Inflammatory macrophage (primary cell): ENCODE measurements at places on chromosomes 11 and 22.

- DNase-seq = peak; percentile 76
These were observed 35.1 kb downstream of the EP300 start for GRCh38 chr22:41127451-41127850.

DNA sequence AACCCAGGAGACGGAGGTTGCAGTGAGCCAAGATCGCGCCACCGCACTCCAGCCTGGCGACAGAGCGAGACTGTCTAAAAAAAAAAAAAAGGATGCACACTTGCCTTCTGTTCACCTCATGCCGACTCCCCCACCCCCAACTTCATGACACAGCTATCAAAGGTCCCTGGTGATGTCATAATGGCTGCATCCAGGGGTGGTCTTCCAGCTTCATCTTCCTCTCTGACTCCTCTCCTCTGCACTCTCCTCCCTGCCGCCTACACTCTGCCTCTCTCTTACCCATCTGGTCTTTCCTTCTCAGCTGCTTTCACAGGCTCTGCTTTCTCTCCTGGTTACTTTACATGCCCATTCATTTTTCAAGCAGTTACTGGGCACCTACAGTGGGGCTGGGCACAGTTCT lies 16.4 kb upstream of the KDM2A start:
- no peak for DNase-seq

DNA sequence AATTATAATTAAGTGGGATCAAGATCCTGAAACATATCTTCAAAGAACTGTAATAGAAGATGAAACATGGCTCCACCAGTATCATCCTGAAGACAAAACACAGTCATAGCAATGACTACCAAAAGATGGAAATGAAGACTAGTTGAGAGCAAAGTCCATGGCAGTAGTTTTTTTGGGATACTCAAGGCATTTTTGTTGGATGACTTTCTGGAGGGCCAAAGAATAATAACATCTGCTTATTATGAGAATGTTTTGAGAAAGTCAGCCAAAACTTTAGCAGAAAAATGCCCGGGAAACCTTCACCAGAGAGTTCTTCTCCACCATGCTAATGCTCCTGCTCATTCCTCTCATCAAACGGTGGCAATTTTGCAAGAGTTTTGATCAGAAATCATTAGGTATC lies 809.4 kb upstream of the RAG2 start:
- no peak for DNase-seq

- DNase-seq = no peak
These were observed 18.1 kb downstream of the FAM168A start for GRCh38 chr11:73579641-73580434.

GRCh38 chr11:130651066-130651855 lies 202.8 kb downstream of the ADAMTS15 start:
- DNase-seq = no peak

DNA sequence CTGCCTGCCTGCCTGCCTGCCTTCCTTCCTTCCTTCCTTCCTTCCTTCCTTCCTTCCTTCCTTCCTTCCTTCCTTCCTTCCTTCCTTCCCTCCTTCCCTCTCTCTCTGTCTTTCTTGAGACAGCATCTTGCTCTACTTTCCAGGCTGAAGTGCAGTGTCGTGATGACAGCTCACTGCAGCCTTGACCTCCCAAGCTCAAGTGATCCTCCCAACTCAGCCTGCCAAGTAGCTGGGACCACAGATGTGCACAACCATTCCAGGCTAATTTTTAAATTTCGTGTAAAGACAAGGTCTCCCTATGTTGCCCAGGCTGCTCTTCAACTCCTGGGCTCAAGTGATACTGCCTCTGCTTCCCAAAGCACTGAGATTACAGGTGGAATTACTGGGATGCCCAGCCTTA lies 328.2 kb upstream of the SORL1-AS1 start:
- no peak for DNase-seq

DNA sequence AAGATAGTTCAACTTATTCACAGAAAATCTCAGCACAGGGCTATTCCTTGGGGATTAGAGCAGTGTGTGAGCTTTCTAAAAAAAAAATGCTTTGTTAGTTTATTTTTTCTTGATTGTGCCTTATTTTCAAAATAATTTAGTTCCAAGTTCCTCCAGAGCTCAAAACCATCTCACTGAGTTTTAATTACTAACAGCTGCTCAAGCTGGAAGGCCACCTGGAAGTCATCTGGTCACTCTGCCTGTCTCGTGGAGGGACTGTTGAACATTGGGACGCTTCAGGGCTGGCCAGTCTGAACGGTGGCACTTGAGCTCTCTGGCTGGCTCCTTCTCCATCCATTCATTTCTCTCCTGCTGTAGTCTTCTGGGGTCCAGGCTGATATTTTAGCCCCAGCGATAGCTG lies 4.0 kb downstream of the OR51E1 start:
- DNase-seq = no peak

DNA sequence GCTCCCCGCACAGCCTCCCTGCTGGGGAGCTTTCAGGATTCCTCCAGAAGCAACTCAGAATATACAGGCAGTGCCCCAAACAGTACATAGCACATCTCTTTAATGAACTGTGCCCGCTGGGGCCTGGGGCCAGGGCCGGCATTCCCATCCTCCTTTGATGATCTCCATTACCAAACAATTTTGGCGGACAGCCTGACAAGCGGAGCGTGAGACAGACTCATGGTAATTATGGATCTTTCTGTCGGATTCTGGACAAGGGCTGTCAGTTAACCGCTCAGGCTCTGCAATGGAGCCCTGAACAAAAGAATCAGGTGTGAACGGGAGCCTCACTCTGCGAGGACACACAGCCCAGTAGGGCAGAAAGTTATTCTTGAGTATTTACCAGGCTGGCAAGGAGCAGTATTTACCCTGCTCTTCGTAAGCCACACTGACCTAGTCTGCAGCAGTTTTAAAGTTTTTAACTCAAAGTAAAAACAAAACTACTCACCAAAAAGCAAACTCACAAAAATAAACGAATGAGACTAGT lies 174.0 kb downstream of the TBC1D22A start:
- no peak for DNase-seq

- no peak for DNase-seq
These were observed 409.9 kb downstream of the TMEM135 start for GRCh38 chr11:87447606-87448005.

DNA sequence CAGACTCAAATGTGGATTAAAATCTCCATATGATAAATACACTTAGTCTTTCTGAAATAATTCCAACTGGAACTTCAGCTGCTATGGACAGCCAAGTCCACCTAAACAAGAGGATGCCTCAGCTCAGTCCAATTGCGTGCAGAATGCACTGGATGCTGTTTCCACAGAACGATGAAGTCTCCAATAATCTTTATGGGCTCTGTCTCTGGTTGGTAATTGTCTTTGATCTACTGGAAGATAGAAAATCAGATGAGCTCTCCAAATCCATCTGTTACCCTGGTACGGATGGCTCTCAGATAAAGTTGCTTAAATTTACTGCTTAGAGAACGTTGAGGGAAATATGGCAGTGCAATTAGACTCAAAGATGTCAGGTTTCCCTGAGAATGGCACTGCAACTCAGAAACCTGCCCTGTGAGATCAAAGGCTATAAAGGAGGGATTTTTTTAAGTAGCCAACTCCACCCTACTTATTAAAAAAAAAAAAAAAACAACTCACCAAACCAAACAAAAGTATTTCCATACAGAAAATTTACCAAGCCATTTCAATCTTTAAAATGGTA lies 859 bp upstream of the BIRC3 start:
- DNase-seq = no peak

DNA sequence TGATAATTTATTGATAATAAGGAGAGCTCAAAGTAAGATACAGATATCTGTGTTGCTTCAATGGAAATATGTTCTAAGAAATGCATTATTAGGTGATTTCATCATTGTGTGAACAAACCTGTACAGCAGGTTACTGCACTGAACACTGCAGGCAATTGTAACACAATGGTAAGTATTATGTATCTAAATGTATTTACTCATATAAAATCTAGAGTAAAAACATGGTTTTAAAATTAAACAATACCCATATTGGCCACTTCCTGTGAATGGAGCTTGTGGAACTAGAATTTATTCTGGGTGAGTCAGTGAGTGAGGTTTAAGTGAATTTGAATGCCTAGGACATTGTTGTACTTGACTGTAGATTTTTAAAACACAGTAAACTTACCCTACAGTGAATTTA lies 722.9 kb upstream of the RAG2 start:
- no peak for DNase-seq

DNA sequence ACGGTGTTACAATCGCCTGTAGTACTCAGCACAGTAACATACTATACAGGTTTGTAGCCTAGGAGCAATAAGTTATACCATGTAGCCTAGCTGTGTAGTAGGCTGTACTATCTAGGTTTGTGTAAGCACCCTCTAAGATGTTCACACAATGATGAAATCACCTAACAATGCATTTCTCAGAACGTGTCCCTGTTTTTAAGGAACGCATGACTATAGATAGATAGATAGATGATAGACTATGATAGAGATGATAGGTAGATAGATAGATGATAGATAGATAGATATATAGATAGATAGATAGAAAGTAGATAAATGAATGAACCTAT lies 203.9 kb downstream of the FAM76B start:
- DNase-seq = no peak

GRCh38 chr22:25165785-25166184 lies 33.9 kb upstream of the CRYBB3 start:
- DNase-seq = no peak

DNA sequence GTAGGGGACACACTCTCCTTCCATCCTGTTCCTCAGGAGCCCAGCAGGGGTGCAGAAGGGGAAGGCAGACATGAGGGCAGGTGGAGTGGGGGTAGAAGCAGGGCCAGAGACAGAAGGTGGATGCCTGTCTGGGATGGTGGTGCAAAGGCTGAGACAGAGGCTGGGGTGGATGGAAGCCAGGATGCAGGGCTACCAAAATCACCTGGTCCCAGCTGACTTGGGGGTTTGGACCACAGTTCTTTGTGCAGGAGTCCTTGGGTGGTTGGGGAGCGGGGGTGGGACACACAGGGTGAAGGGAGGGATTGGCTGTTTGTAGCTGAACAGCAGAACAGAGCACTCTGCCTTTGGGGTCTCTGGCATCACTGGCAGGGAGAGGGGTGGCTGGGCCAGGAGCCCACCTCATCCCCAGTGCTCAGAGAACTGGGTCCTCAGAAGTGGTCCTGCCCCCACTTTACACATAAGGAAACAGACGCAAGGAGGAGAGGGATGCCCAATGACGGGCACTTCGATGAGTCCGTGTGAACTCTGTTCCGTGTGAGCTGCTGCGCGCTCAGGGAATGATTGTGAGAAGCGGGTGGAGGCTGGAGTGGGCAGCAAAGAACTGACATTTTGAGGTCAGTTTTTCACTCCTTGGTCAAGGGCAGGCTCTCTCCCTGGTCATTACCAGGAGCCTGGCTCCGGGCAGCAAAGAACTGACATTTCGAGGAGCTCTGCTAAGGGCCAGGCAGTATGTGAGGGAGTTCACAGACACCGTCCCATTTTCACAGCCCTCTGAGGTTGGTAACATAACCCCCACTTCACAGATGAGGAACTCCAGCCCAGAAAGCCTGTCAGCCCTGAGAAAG lies 1.9 kb downstream of the TAGLN start:
- DNase-seq = no peak

DNA sequence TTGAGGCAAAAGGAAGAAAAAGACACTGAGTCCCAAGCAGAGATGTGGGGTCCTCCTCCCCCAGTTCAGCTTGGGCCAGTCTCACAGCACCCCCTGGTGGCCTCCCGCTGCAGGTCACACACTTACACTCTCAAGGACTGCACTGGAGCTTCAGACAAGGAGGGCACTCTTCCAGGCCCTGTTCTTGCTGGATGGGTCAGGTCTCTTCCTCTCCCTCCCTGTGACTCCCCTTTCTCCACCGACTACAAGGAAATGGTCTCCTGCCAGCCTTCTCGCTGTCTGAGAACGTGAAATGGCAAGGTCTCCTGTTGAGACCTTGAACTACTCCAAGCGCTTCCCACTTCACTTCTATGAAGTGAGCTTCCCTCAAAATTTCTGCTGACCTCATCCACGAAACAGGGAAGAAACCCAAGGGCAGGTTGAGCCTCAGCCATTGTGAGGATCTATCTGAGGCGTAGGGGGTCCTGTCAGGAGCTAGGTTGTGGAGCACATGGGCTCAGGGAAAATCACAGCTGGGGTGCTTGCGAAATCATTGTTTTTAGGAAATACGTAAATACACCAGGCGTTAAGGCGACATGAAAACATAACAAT lies 11.2 kb upstream of the IGLL1 start:
- peak; percentile 54 for DNase-seq

- no peak for DNase-seq
These were observed 55.7 kb downstream of the PHF21B start for GRCh38 chr22:44954149-44954548.

DNA sequence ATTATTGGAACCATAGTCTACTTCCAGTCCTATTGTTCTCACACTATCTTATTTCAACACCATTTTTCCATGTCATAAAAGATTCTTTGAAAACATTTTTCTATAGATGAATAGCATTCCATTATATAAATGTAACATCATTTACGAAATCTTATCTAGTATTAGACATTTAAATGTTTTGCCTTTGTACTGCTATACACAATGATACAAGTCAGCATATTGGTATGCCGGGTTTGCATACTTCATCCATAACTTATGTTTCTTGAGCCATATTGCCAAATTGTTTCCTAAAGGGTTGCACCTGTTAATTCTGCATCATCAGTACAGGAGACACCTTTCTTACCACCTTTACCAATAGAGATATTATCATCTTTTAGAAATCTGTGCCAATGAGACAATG lies 68.2 kb downstream of the SYT13 start:
- DNase-seq = no peak

- no peak for DNase-seq
These were observed 5.5 kb upstream of the TH start for GRCh38 chr11:2177076-2177475.
